NCI-H187 treated with DMSO at 0.1 percent for 48 hours (cell line): ENCODE measurements at places on chromosomes 5 and 9.

DNA sequence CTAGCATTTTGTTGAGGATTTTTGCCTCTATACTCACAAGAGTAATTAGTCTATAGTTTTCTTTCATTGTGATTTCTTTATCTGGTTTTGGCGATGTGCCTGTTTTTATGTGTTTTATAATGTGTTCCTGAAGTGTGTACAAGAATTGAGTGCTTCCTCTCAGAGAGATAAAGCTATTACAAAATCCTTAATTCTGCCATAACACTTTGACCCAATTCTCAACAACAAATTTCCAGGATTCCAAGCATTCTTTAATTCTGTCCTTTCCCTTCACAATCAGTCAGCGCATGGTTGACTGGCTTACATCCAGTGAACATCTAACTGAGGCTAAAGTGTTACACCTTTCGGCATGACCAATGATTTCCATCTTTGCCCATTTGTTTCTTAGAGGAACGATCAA lies 282.9 kb upstream of the MVB12B start:
- DNase-seq = no peak

DNA sequence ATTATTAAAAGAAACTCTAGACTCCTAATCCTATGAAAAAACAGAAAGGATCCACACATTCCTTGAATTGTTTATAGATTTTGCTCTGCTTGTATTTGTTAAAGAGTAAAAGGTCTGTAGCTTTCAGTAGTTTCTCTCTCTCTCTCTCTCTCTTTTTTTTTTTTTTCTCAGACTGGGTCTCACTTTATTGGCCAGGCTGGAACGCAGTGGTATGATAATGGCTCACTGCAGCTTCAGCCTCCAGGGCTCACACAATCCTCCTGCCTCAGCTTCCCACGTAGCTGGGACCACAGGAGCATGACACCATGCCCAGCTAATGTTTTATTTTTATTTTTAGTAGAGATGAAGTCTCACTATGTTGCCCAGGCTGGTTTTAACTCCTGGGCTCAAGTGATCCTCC lies 9.3 kb downstream of the UGT3A2 start:
- no peak for DNase-seq

DNA sequence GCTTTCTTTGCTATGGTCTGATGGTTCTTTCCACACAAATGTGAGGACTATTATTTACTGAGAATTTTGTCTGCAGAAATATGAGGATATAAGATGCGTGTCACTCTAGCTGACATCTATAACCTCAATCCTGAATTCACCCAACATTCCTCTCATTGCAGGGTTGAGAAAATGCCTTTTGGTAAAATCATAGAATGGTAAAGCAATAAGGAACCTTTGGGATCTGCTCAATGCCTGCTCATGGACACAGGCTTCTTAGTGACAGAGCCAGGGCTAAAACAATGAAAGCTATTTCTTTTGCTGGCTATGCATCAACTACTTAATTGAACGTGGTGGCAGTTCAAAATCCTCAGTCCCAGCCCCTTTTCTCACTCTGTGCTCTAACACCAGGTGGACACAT lies 199.6 kb downstream of the GAS1 start:
- DNase-seq = no peak

DNA sequence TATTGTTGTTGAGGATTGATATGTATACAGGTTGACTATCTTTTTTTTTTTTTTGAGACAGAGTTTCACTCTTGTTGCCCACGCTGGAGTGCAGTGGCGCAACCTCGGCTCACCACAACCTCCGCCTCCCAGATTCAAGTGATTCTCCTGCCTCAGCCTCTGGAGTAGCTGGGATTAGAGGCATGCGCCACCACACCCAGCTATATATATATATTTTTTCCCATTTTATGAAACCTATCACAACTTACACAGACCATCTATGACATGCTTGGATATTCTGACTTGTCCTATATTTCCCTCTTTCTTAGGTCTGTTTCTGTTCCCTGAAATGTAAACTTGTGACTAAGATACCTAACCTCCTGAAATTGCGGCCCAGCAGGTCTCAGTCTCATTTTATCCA lies 5.0 kb downstream of the CD14 start:
- DNase-seq = no peak

- no peak for DNase-seq
Observed at GRCh38 chr9:70012569-70012968, 31.1 kb upstream of the MAMDC2 start.

DNA sequence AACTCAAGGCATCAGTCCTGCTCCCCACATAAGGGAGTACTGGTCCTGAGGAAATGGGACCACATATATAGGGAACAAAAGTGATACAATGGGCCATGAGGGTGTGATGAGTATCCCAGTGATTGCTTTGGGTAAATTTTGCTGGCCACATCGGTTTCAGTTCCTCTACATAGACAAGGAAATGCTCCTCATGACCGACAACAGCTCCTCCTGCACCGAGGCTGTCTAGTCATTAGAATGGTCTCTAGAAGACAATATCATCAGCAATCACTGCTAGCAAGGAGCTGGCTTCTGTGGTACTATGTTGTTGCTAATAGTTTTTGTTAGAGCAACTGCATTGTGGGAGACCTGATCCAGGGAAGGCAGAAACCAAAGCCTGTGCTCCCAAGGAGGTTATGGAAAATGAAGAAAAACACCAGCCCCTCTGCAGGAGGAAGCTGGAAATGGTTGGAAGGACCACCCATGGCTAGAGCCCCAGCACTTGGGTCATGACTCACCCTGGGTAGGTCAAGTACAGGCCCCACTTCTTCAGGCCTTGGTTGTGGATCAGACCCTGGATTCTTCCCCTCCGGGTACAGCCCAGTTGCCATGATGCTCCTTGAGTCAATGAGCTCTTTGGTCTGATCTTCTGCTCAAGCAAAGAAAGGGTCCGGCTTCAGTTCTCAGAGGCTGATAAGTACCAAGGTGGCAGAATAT lies 3.4 kb upstream of the CTSL start:
- DNase-seq = no peak

- DNase-seq = no peak
Observed at GRCh38 chr5:19175776-19176570, 812.0 kb downstream of the CDH18 start.

DNA sequence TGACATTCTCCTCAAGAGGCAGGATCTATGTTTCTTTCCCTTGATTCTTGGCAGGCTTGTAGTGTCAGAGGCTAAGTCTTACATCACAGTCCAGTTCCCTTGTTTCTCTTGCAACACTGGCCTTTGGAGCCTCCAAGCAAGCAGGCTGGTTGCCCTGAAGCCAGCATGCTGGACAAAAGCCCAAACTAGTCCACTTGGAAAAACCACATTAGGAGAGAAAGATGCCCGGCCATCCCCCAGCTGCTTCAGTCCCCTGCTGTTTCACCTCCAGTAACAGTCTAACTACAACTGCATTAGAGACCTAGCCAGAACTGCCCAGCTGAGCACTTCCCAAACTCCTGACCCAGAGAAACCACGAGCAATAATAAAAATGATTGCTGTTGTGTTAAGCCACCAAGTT lies 87.6 kb downstream of the ADAMTS6 start:
- no peak for DNase-seq

- DNase-seq = no peak
Observed at GRCh38 chr9:87557996-87558395, 60.3 kb downstream of the DAPK1 start.

- DNase-seq = no peak
Observed at GRCh38 chr5:36108758-36109460, 42.2 kb upstream of the UGT3A2 start.

DNA sequence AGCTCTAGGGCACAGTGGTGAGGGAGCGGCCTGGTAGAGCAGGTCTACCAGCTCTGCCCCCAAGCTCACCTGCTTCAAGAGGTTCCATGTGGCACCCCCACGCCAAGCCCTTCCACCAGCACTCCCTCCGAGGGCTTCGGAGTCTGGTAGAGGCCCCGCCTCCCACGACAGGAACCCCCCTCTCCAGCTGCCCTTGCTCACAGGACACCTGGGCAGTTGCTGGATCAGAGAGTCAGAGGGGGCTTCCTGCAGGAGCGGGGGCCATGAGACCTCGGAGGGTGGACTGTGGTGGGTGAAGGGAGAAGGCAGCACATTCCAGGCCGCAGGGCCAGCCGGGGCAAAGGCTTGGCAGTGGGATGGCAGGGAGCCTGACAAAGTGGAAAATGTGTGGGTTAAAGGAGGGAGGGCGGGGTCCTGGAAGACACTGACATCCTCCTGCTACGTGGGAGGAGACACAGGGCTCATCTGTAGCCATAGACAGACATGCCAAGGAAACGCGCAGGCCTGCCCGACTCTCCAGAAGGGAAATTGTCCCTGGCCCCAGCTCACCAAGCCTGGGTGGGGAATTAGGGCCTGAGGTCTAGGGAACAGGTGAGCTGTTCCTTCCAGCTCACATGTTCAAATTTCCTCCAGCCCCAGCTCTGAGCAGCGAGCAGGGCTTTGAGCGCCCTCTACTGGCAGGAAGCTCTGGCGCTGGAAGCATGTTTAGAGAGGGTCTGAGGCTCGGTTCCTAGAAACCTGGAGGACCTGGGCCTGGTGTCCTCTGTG lies 74.2 kb downstream of the NTNG2 start:
- no peak for DNase-seq

DNA sequence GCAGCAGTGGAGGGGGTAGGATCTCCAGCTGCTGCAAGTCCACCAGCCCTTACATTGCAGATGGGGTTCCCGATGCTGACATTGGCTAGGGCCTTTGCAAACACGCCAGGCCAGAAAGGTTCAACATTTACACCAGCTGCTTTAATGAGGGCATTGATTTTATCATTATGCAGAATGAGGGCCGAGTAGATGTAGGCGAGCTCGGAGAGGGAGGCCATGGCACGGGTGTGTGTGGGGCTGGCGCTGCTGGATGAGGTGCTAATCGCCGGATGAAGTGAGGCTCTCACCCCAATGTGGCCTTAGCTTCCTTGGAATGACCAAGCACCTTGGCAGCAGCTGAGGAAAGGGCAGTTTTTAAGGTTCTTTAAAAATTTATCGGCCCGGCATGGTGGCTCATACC lies 27.4 kb downstream of the PHAX start:
- DNase-seq = no peak

DNA sequence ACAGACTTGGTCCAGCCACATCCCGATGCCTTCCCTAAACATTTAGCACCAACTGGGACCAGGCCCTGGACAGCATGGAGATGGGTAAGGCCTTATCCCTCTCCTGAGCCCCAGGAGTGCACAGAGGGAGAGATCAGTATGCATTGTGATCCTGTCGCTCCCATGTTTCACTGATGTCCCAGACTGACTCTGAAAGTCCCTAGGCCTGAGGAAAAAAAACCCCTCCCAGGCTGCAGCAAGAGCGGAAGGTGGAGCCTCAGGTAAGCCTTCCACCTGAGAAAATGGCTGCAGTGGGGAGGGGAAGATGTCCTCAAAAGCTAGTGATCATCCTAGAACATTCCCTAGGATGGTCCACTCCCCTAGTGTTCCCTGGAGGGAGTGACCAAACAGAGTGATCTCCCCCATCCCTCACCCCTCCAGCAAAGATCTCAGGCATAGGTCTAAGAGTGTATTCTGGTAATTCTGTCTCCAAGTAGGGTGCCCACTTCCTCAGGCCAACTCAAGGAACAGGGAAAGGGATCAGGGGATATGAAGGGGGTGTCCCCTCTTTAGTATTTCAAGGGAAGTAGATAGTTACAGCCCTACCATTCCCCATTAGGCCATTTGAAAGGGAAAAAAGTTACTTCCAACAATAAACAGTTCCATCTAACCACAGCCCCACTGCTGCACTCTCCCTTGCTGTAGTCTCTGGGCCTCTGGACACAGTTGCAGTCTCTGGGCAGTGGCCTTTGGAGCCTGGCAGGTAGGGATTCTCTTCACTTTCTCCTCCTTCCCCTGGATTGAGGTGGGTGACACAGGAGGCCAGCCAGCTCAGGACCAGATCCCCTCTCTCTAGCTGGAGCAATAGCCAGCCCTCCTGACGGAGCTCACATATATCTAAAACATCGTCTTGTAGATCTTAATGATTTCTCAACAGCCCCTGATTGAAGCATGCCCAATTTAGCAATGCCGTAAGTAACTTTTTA lies 6.8 kb upstream of the CXXC5 start:
- no peak for DNase-seq

- no peak for DNase-seq
Observed at GRCh38 chr9:127492616-127493015, 41.3 kb downstream of the LRSAM1 start.

DNA sequence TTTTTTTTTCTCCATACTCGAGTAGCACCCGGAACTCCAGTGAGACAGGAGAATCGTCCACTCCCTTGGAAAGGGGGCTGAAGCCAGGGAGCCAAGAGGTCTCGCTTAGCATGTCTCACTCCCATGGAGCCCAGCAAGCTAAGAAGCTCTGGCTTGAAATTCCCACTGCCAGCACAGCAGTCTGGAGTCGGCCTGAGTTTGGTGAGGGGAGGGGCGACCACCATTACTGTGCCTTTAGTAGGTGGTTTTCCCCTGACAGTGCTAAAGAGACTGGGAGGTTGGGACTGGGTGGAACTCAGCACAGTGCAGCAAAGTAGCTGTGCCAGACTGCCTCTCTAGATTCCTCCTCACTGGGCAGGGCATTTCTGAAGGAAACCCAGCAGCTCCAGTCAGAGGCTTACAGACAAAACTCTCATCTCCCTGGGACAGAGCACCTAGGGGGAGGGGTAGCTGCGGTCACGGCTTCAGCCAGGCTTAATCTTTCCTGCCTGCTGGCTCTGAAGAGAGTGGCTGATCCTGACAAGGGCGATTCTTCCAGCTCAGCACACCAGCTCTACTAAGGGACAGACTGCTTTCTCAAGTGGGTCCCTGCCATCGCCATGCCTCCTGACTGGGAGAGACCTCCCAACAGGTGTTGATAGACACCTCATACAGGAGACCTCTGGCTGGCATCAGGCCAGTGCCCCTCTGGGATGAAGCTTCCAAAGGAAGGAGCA lies 414.5 kb upstream of the ZNF608 start:
- no peak for DNase-seq

DNA sequence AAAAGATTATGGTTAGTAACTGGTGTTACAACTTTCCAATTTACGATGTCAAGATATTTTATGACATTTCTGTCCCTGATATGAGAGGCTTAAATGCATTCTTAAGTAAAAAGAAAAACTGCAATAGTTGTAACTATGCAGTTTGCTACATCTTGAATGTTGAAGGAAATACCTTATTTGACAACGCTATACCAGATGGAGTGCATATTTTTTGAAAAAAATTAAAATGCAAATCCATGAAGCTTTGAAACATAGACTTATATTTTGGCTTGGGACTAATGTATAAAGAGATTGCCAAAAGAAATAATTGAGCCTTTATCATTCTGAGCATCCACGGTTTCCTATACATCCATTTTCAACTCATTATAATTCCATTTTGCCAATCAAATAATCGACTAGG lies 579.4 kb downstream of the TAF11L14 start:
- no peak for DNase-seq

DNA sequence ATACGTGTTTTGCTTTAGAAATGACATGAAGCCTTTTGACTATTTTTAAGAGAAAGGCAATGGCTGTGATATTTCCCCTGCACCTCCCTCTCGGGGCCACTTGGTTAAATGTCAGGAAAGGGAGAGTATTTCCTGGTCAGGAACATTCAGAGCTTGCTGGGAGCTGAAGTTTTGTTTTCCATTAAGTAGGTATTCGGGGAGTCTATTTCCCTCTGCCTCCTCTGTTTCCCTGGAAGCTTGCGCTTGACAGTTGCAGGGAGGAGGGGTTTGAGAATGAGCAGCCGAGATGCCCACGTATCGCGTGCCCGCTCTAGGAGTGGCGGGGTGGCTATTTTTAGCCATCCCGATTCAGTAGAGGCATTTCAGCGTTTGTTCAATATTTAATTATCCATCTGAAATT lies 6.7 kb downstream of the DAB2IP start:
- DNase-seq = no peak
